RWPE1 (cell line): ENCODE measurements at places on chromosomes 2 and 18.

GRCh38 chr2:222261504-222261903 lies 37.3 kb downstream of the PAX3 start:
- DNase-seq, result no peak

GRCh38 chr2:85994897-85995647 lies 106.3 kb upstream of the ST3GAL5 start:
- no peak for DNase-seq

- no peak for DNase-seq
These were observed 157 bp downstream of the PTGR3 start for GRCh38 chr18:75208836-75209128.

GRCh38 chr18:13363359-13363758 lies 144.8 kb downstream of the LDLRAD4 start:
- DNase-seq, result no peak

- DNase-seq, result no peak
These were observed 14.5 kb downstream of the VIT start for GRCh38 chr2:36710858-36711515.

GRCh38 chr18:78087338-78087737 lies 837.7 kb downstream of the GALR1 start:
- DNase-seq, result no peak

DNA sequence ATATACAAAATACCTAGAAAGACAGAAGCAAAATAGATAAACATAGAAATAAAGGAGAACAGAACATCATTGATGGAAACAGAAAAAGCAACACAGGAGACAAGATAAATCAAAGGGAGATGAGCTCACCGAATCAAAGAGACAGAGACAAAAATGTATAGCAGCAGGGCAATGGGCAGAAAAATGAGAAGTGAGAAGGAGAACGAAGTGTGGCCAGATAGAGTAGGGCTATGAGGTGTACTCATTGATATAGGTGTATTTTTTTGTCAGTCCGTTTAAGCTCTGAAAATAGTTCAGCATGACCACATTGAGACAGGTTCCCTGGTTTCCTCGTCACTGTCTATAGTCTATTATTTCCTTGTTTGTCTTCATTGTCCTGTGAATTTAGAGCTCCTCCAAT lies 55.1 kb downstream of the SP100 start:
- DNase-seq, result no peak
